ENCODE measurements at places on chromosomes 3 and 15. TPM values are rescaled to one million over a fixed set of nuclear protein-coding genes. Genes with fewer than 3 reads are reported as not detected.

Gene TNIK
- 2.0 TPM for total RNA-seq

Gene SLC7A14
- total RNA-seq: not detected

Gene TF
- total RNA-seq: 0.51 TPM

Gene ITPR1
- 7.8 TPM for total RNA-seq

Gene TJP1
- total RNA-seq: 89.3 TPM

Gene U2SURP
- 112 TPM for total RNA-seq
